ENCODE measurements at places on chromosomes 7 and 10. TPM values are rescaled to one million over a fixed set of nuclear protein-coding genes. Genes with fewer than 3 reads are reported as not detected.

Gene DEPP1
- 22.6 TPM for total RNA-seq

Gene TMEM236
- total RNA-seq, result under 0.01 TPM

Gene KIAA1549
- 1.4 TPM for total RNA-seq

Gene ZC3HAV1
- total RNA-seq, result 25.9 TPM

Gene SUGCT
- 14.9 TPM for total RNA-seq

Gene CAMK2G
- 21.9 TPM for total RNA-seq

Gene FAM180A
- 5.5 TPM for total RNA-seq

Gene LRRD1
- 0.14 TPM for total RNA-seq

Gene GNA12
- 22.9 TPM for total RNA-seq

Gene RNF148
- total RNA-seq, result 0.74 TPM
